Activated T-cell treated with anti-CD3 and anti-CD28 coated beads, Interleukin-2, amount 50 U/mL, for 48 hours (primary cell): ENCODE measurements at places on chromosomes 2 and 18.

DNA sequence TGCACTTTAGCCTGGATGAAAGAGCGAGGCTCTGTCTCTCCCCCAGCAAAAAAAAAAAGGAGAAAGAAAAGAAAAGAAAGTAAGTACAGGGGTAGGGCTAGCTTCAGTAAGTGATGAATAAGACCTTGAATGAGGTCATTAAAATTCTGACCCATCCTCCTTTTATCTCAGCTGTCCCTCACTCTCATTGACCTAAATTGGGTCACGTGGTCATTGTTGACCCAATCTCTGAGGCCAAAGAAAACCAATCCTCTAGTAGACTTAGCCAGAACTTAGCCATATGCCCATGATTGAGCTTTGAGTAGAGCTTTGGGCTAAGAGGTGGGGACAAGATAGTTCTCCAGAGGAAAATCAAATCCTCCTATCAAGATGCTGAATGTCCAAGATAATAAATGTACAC lies 149.3 kb downstream of the PDE11A start:
- no peak for DNase-seq

DNA sequence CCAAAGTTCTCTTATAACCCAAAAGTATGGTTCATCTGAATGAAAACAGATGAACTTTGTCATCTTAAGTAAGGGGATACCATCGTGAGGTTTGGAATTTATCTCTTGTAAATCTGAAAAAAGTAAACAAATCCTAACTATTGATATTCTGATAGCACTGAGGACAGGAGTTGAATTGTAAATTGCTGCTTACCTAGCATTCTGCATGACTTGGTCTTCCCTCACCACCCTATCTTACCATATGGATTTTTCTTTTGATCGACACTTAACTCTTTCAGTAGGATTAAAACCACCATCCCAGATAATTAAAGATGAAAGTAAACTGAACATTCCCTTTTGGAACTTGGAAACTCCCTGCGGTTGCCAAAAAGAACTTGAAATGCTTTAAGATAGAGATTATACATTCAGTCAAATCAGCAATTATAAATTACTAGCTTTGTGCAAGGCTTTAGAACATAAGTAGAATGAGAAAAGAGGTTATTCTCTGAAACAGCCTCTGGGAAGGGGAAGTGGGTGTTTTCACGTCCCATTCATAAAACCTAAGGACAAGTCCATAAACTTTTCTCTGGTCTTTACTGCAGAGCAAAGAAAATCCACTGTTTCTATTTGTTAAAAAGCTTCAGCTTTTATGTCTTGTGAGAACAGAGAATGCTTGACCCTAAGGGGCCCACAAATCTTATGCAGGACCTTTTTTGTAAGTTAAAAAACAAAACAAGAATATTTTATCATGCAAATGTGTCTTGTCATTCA lies 49.7 kb upstream of the ZNF397 start:
- no peak for DNase-seq

GRCh38 chr18:2411381-2411960 lies 159.8 kb downstream of the METTL4 start:
- no peak for DNase-seq

GRCh38 chr2:167729911-167730310 lies 517.5 kb downstream of the STK39 start:
- no peak for DNase-seq

GRCh38 chr2:110115291-110116032 lies at the start of gene MALL:
MALL (minus strand) TSS chr2:110115822; CDS start chr2:110115792, 30 bp downstream.
- no peak for DNase-seq

GRCh38 chr2:241894681-241895426 lies 25.3 kb downstream of the RTP5 start:
- DNase-seq = peak; percentile 11

DNA sequence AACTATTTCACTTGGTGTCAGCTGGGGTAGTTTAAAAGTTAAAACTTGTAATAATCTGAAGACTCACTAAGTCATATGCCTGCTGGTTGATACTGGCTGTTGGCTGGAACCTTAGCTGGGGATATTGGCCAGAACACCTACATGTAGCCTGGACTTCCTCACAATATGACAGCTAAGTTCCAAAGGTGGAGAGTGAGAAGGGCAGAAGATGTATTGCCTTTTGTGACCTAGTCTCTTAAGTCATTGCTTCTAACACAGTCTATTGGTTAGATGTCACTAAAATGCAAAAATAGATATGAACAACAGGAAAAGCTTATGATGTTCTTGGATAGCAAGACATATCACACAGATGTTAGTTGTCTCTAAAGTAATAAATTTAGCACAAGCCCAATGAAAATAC lies 113.2 kb upstream of the CHAC2 start:
- no peak for DNase-seq

- DNase-seq = no peak
Observed at GRCh38 chr2:239394346-239394945, 6.4 kb downstream of the HDAC4 start.

GRCh38 chr2:101860782-101861181 lies 131.0 kb upstream of the IL1R2 start:
- no peak for DNase-seq

DNA sequence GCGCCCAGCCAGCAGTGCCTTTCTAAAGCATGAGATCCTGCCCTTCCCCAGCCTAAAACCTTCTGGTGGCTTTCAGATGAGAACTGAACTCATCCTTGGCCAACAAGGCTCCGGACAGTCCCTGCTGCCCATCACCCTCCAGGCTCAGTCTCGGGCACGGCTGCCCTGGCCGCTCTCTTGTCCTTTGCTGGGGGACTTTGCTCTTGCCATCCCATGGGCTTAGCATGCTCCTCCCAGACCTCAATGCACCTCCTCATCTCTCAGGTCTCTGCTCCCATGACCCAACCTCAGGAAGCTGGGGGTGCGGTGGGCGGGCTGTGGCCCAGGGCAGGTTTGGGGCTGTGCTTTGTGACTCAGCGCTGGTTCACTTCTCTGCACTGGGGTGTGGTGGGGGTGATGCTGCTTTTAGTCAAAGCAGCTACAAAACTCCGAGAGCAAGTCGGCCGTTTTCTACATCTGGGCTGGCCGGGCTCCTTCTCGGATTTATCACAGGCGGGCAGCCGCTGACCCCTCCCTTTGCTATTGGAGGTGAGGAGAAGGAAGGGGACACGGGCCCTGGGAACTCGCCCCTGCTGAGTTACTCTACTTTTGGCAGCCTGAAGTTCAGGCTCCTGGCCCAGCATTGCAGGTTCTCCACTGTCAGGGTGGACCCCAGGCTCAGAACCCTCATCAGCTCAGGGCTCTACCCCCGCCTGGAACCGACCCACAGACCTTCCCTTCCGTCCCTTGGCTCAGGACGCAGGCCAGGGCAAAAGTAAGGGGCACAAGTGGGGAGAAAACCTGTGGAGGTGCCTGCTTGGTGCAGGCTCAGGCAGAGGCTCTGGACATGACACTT lies 90.6 kb upstream of the TAF1B start:
- peak; percentile 94 for DNase-seq

- no peak for DNase-seq
Observed at GRCh38 chr18:33699372-33699771, 121.4 kb downstream of the ASXL3 start.

DNA sequence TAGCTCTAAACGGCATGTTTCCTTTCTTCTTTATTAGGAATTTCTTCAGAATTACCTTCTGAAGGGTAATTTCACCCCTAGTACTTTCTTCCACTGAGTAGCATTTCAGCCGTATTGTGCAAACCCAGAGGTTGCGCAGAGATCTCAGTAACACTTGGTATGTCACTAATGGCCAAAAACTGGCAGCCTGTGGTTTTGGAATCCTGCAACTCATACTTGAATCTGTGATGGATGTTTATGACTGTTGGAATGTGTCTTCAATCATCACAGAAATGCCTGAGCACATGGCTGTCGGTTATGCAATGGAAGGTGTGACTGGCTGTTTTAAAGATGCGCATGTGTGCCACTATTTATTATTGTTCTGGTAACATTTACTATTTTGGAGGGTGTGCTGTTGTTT lies 100.0 kb downstream of the COLEC12 start:
- no peak for DNase-seq

DNA sequence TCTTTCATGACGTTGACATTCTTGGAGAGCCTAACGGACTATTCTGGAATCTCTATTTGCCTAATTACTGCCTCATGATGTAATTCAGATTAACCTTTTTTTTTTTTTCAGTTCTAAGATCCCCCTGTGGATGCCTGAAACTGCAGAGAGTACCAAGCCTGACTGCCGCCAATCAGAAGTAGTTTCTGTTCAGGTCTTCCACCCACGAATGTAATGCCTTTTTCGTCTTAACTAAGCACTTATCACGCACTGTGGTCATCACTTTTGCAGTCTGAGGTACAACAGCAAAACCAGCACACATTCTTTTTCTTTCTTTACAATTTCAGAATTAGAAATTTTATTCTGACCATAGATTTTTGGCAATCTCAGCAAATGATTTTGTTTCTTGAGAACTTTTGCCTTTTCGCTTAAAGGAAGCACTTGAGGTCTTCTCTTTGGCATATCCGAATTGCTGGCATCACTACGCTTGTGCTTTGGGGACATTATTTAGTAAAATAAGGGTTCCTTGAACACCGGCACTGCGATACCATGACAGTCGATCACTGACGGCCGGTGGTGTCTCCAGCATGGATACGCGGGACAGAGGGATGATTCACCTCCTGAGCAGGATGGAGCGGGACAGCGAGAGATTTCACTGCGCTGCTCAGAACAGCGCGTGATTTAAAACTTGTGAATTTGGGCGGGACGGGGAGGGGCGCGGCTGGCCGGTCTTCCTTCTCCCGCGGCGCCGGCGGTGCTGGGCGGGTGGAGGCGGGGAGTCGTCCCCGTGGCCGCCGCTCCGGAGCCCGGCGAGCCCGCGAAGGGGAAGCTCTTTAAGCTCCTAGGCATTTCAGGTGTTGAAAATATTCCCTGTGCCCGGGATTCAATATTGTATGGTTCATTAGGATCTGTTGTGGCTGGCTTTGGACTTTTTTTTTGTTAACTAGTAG lies 32.0 kb upstream of the GPR55 start:
- peak; percentile 52 for DNase-seq

DNA sequence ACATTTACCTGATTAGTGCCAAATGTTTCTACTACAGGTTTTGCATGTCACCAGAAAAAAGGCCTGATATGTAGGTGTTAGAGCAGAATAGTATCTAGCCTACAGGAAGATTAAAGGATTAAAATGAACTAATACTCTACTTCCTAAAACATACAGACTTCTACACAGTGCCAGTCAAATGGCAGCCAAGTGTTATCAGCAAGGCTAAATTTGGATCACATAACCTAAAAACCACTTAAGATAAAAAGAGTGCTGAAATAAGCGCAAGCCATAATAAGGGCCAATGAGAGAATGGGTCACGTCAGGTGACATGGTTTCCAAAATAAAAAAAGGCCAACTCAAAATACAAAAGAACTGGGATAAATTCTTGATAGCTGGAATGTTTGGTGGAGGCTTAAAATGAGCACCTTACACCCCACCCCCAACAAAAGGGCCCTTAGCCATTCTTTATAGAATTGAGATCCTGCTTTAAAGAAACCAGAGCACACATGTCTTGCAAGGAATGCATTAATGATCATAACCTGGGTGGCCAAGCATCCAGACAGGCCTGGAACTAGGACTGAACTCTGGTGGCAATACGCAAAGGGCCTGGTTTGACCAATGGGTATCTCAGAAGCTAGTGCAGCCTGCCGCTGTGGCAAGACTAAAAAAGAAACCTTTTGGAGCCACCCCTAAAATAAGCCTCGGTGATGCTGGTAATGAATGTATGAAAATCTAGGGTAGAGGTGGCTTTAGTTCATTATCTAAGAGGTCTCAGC lies 32.4 kb downstream of the IRS1 start:
- no peak for DNase-seq

GRCh38 chr2:42951263-42951938 lies 159.0 kb upstream of the HAAO start:
- no peak for DNase-seq
